ENCODE measurements at places on chromosomes 3 and 15.

DNA sequence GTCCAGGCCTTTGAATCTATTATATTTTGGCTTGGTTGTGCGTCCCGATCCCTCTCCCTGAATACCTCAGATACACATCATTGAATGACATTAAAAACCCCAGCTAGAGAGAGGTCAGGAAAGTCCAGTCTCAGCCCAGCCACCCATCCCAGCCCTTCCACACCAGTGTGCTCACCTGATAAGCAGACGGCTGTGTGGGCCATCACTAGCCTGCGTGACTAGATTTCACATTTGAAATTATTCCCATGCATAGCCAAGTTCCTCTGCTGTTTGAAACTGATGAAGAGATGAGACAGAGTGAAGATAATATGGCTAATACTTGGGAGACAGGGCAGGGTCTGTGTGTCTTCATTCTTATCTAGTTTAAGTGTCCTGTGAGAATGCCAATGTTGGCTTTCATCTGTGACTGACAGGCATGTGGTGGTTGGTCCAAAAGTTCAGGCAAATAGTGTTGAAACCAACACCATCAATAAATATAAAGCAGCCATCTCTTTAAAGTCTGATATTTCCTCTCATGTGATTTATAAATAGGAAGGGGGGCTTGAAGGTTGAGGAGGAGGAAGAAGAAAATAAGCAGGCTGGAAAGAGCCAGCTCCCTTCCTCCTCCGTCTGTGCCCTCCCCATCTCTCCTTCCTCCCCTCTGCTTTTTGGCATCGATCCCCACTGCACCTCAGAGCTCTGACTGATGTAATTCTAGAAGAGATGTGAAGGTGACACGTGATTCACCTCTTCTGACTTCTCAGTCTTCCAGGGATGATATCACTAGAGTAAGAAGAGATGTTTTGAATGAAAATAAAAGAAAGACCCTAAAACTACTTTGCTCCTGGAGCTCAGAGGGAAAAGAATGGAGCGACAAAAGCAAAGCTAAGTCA lies 5.1 kb downstream of the FAM43A start:
- DNase-seq: no peak

DNA sequence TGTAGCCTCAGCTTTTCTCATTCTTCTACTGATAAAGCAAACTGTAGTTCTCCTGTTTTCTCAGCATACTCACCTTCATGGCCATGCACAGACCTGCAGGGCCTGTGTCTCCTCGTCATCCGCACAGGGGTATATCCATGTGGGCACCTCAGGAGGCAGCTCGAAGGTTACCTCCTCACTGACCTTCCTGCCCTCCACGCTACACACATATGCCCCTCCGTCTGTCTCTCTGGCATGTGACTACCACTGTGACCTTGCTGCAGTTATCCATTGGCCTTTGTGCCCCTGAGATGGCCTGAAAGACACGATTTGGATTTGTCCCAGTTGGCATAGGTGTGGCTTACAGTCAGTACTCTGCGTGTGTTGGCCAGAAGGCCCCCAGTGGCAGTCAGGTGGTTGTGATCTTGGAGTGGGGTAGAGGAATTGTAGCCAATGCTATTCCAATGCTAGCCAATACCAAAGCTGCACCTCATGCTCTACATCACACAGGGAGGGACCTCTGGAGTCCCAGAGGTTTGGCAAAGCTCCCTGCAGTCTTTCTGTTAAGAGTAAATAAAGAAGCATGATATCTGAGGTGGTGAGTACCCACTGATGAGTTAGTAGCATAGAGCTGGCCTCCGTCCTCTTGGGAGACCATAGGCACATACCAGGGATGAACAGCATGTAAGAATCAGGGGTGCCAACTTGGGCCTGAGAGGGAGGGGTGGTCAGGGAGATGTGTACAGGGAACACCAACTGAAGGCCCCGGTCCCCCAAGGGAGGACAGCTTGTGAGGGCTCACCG lies 143.4 kb downstream of the EEFSEC start:
- DNase-seq: no peak

GRCh38 chr3:43770426-43771103 lies 79.8 kb downstream of the ABHD5 start:
- no peak for DNase-seq

- DNase-seq: no peak
Observed at GRCh38 chr3:127342735-127343134, 54.9 kb upstream of the PRR20G start.

DNA sequence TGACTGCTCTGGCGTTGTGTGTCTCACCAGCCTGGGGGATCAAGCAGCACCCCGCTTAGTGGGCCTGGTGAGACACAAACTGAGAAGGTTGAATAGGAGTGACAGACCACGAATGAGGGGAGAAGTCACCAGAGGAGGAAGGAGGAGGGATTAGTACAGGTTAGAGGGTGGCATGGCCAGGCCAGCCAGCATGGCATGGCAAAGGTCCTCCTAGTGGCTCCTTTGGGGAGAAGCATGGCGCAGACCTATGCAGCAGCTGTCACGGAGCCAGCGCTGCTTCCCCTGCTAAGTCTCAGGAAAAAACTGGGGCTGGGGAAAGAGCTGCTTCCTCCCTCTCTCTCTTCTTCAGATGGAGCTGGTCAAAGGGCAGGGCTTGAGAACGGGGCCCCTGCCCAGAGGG lies 48.6 kb downstream of the ZDHHC3 start:
- DNase-seq: no peak

- no peak for DNase-seq
Observed at GRCh38 chr3:194667363-194667762, 4.6 kb downstream of the LSG1 start.

DNA sequence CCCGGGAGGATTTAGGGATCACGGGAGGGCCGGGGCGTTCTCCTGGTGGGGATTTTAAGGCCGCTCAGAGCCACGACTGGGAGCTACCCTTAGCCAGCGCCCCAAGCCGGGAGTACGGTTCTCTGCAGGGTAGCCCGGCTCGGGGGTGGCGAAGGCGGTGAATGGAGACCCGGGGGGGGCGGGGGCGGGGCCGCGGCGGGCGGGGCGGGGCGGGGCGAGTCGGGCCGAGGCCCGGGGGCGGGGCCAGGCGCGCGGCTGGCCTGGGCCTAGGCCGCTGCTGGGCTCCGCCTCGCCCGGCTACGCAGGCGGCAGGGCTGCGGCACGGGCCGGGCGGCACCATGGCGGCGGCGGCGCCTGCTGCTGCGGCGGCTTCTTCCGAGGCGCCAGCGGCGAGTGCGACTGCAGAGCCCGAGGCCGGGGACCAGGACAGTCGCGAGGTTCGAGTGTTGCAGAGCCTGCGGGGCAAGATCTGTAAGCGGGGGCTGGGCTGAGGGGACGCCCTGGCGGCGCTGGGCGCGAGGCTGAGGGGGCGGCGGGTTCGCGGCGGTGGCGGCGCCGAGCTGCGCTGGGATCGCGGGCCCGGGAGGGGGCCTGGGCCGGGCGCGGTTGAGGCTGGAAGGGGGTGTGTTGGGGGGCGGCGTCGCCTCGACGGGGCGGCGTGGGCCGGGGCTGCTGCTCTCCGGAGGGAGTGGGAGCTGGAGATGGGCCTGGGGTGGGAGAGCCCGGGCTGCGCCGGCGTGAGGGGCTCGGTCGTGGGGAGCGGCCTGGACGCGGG lies at the start of gene RASA2:
TSS of gene RASA2 (plus strand) at position 282 of the 775 bp plus-strand sequence. CDS start at position 339, 57 bp downstream.
- no peak for DNase-seq

GRCh38 chr3:11559816-11560633 lies 83.7 kb downstream of the VGLL4 start:
- DNase-seq: no peak

- DNase-seq: no peak
Observed at GRCh38 chr15:27705056-27705455, 394.1 kb downstream of the OCA2 start.

DNA sequence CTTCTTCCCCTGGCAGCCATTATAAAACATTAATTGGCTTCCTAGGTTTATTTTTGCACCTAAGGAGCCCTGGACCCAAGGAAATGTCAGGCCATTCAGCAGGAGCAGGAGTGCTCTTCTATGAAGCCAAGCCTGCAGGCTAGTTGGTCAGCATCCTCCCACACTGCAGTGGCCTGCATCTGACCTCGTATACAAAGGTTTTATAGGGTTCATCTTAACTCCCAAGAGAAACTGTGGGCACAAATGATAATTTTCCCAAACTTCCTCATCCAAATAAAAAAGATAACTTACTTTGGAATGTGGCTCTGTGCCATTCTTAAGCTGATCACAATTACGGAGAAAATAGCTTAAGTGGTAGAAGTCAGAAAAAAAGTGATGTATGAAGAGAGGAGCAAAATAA lies 19.4 kb downstream of the PLSCR1 start:
- DNase-seq: no peak

GRCh38 chr3:54433846-54434245 lies 311.5 kb downstream of the CACNA2D3 start:
- no peak for DNase-seq

DNA sequence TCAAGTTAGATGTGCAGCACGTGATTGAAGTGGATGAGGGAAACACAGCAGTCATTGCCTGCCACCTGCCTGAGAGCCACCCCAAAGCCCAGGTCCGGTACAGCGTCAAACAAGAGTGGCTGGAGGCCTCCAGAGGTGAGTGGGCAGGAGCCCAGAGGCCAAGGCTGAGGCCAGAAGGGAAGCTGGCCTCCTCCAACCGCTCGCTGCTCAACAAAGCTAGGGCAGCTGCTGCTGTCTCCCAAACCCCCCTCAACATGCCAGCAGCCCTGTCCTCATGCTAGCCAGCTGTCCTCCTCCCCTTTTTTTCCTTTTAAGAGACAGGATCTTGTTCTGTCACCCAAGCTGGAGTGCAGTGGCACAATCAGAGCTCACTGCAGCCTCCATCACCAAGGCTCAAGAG lies 57.0 kb downstream of the BOC start:
- DNase-seq: no peak

DNA sequence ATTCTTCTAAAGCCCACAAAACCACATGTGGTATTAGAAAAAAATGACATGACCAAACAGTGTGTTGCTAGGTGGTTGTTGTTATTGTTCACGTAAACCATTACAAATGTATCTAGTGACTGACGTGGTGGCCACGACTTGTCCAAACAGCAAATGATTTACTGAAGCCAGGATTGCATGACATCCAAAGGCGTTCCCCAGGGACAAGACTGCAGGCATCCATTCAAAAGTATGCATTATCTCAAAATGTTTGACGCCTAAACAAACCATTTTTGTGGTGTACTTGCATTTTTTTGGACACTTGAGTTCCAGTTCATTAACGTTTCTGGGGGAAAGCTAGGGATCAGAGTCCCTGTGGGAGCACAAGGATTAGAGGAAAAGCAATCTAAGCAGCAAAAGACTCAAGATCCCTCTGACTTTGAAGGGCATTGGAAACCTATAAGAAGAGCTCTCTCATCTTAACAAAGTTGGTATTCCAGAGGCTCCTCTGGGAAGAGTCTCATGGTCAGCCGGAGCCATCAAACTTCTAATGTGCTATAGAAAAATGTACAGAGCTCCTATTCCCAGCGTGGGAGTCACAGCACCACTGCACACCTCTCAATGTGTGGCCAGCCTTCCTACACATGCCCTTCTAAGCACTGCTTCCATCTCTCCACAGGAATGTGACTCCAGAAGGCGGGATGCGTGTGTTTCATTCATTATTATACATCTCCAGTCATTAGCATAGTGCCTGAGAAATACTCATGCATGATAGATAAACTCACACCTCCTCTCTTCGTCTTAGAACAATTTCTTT lies 62.9 kb downstream of the FBN1 start:
- DNase-seq: no peak

DNA sequence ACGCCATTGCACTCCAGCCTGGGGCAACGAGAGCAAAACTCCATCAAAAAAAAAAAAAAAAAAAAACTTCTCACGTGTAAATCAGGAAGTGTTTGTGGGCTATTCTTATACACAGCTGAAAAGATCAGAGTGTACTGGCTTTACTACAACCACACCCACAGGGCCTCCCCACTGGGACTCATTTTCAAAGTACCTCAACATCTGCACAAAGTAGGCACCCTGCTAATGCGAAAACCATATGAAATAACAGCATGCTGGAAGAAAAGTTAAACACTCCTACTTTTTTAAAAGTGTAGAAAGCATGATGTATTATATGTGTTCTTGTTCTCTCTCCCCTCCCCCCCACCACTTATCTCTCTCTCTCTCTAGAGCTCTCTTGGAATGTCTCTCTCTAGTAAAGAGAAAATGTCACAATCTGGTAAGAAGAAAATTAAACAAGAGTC lies 11.1 kb downstream of the UACA start:
- DNase-seq: no peak

DNA sequence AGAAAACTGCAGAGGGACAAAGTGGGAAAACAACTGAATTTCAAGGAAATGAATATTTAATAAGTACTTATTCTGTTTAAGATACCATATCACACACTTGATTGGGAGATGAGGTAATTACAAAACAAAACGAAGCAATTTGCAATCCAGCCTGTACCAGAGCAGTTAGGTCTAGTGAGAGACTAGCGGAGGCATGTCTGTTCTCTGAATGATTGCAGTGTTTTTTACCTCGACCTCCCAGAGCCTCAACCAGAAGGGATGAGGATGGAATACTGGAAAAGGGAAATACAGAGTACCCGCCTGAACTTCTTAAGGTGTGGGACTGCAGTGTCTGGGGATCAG lies 59.5 kb downstream of the PIK3CB start:
- no peak for DNase-seq

DNA sequence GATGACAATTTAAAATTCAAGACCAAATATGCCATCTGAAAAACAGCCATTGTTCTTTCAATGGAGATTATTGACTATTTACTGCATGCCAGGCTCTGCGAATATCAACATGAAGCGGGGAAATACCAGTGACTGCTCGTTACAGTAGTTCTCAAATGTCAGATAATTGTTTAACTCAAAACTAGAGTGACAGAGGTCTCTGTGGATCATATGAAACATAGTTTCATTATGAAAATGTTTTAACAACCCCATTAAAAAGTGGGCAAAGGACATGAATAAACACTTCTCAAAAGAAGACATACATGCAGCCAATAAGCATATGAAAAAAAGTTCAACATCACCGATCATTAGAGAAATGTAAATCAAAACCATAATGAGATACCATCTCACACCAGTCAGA lies 50.0 kb upstream of the GPR149 start:
- DNase-seq: no peak

DNA sequence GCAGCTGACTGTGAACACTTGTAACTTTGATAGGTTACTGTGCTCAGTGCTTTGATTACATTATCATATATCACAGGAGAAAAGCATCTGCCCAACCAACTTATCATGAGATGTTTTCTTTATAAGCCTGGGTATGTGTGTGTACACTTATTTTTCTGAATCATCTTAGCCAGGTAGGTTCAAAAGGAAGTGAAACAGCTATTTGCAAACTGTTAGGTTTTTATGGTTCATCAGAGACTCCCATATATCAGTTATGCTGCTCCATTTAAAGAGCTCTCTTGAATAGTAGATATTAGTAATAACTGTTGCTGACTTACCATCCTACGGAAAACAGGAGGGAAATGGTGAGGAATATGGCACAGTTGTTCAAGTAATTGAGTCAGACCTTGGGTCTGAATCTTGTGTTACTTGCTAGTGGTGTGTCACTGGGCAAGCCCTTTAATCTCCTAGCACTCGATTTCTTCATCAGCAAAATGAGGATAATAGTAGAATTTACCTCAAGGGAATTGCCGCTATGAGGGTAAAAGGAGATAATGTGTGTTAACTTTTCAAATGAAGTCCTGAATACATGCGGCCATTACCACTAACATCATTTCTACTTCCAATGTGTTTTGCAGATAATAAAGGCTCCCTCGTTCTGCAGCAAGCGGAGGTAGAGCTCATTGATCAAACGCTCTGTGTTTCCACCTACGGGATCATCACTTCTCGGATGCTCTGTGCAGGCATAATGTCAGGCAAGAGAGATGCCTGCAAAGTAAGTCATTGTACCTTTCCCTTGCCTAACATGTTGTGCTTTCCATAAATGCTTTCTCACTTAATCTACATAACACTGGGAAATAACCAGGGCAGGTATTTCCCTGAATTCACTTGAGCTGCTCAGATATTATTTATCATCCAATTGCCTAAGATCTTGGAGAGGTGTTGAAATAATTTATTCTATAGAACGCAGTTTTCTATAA lies 7.8 kb upstream of the C3orf52 start:
- DNase-seq: no peak

Data from kidney epithelial cell (primary cell).